IMR-90 (cell line): ENCODE measurements at places on chromosomes 2 and 18. TPM values are rescaled to one million over a fixed set of nuclear protein-coding genes. Genes with fewer than 3 reads are reported as not detected.

DNA sequence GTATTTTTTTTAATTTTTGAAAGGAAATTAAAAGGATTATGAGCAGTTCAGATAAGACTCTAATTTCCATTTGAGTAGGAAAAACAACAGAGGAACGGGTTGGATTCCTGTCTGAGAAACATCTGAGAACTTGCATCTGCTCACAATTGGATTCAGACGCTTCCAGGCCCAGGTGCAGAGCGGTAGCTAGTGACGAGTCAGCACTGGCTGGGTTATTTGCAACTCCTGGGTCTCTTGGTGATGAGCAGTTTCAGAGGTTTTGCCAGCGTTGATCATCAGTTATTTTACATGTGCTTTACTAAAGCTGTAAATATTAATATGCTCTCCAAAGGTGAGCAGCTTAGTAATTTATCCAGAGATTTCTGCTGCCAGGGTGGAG lies 39.1 kb upstream of the B3GNT7 start:
- peak; percentile 31 for DNase-seq

Gene EMILIN2
- total RNA-seq, result under 0.01 TPM in 2 replicates

DNA sequence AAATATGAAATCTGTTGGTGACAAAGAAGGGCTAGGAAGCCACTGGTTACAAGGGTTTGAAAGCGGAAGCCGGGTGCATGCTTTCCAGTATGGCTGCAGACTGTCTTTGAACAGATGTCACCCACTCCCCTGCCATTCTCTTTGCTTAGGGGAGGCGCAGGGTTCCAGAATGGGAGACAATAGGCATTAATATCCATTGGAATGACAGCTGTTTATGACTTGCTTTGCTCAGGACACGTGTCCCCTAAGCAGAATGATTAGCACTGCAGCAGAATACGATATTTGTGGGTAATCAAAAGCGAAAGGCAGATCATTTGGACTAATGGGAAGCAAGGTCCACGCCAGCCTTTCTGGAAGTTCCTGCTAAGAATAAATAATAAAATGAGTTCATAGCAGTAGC lies 25.8 kb upstream of the NRP2 start:
- DNase-seq, result no peak

DNA sequence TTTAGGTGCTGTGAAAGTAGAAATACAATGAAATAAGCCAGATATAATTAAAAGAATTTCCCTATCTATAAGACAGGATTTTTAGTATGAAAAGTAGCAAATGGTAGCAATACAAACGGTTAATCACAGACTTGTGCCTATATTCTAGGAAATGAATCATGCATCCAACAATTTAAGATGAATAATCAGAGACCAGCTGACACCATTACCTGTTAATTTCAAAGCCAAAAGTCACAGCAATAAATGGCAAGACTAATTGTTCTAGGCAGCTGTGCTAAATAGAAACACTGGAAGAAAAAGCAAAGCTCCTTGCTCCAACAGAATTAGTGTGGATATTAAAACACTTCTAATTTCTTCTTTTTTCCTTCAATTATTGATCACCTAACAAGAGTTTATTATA lies 35.1 kb upstream of the MPP4 start:
- no peak for DNase-seq

- no peak for DNase-seq
These were observed 1185.6 kb upstream of the CELF4 start for GRCh38 chr18:38751211-38751610.

DNA sequence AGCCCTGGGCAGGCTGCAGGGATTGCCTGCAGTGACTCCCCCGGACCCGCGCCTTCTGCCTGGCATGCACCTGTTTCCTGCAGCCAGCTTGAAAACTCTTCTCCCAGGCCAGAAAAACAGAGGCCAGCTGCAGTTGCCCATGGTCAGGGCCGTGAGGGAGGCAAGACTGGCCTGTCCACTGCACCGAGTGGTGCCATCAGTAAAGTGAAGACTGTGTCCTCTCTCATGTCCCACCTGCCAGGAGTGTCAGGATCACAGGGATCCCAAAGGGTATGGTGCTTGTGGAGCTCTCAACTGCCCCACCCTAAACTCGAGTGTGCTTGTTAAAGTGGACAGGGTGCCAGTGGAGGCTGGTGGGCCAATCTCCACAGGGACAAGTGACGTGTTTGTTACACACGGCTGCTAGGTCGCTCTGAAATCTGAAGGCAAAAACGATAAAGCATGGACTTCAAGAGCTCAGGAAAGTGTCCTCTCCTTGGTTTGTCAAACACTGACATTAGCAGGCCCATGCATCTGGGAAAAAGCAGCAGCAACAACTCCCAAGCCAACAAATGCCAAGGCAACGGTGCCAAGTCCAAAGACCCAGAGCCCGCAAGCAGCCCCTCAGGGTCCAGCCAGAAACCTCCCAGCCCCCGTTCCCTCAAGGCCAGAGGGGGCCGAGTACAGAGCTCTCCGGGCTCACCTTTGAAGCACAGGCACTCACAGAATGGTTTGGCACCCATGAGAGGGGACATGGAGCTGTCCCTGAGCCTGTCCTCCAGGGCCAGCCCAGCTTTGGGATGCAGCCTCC lies 213.2 kb downstream of the HDAC4 start:
- DNase-seq, result no peak

Gene MAP2
- total RNA-seq, result 0.28 and 0.36 TPM in 2 replicates

- no peak for DNase-seq
These were observed 13.4 kb downstream of the CERS6 start for GRCh38 chr2:168469281-168469988.

DNA sequence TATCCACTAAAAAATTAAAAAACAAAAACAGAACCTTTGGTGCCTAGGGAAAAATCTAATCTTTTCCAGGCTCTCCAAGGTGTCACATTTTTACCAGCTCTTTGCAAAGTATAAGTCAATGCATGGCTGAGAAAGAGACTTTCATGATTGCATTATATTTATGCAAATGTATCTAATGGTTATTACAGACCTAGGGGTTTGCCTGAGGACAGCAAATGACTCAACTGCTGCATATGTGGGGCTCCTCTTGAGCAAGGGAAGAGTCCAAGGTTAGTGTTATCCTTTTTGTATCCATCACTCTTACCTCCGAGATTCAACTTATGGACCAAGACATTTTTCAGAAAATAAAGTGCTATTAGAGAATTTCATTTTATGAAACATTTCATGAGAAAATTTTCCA lies 33.9 kb upstream of the RMP24 start:
- DNase-seq, result no peak

DNA sequence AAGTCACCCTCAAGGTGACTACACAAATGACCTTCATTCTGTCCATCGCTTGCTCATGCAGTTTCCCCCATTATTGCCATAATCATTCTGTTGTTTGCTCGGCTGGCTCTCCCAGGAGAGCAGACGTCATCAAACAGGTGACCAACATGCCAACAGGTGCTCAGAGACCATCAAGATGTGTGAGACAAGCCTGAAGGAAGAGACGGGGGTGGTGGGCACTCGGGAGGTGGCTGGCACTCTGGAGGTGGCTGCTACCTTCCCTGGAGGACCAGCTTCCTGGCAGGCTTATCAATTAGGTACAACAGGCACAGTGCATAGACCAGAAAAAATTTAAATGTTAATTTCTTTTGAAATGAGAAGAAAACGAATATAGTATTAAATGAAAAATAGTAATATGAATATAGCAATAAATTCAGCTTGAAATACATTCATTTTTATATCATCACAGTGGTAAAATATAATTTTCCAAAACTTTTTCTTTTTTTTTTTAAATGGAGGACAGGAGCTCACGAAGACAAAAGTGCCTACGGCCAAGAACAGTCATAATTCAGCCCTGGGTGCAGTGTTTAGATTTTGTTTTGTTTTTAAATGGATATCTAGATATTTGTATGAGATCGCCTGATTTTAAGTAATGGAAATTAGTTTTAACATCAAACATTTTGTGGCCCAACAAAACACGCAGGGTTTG lies 16.9 kb upstream of the HAAO start:
- no peak for DNase-seq

DNA sequence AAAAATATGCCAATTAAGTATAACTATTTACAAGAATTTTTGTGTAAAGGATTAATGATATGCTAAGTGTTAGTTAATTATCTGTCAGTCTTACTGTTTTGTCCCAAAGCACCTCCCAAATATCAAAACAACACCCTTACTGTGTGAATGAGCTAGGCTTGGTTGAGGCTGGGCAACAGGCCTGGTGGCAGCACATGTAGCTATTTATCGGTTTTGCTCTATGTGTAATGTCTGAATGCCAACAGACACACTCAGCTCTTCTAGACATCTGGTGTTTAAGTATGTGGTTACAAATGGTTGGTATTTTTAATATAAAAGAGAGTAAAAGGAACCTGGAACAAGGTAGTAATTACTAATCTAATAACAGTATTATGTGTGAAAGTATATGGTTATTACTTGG lies 175.3 kb downstream of the RAB3GAP1 start:
- DNase-seq, result peak; percentile 60

GRCh38 chr2:234793212-234793785 lies 158.5 kb upstream of the SH3BP4 start:
- DNase-seq, result no peak

- no peak for DNase-seq
These were observed 62.5 kb downstream of the SPHKAP start for GRCh38 chr2:228118940-228119339.

DNA sequence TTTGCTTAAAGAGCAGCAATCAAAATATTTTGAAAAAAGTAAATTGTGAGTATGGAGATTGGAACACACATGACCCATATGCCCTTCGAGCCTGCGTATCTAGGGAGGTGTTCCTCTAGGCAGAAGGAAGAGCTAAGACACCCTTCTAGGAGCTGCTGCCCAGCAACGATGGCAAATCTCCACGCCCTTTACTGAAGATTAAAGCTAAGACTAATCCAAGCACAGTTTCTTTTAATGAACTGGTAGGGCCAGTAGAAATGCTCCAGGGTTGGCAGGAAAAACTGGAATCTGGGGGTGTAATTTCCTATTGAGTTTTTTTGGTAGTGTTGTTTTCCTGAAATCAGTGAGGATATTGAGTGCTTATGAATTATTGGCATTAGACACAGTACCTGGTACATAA lies 712 bp upstream of the SERPINB13 start:
- DNase-seq, result no peak

DNA sequence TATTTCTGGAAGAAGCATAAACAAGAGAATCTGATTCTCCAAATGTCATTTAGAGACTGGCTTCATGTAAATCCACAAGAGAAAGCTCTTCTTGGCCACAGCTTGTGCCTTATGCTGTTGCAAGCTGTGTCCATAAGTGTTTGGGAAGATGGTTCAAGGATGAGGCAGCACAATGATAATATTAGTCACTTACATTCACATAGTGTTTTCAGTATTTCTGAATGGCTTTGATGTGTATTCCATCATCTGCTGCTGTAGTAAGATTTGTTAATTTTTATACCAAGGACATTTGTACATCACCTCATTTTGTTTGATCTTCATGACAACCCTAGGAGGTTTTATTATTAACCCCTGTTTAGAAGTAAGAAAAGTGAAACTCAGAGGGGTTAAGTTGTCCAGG lies 29.9 kb downstream of the CREG2 start:
- peak; percentile 48 for DNase-seq

DNA sequence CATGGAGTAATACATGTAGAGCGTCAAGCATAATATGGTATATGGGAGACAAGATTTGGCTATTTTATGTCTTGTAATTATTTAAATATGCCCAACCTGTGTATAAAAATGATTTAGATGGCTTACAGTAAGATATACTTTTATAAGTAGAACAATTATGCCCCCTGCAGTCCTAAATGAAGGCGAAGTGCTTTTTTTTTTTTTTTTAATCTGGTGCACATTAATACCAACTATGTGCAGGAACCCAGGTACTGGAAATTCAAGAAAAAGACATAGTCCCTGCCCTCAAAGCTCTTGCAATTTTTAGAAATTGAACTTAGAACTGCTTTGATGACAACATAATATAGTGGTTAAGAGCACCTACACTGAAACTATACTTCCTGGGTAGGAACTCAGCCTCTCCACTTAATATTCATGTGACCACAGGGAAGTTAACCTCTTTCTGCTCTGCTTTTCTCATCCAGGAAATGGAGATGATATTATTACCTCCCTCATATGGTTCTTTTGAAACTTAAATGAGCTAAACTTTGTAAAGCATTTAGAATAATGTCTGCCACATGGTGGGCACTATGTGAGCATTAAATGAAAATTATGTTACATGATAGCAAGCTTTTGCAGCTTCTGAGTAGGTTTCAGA lies 38.1 kb downstream of the AFTPH start:
- DNase-seq, result peak; percentile 22

Gene LCT
- total RNA-seq, result under 0.01 TPM in 1 of 2 replicates, not detected in the other

- no peak for DNase-seq
These were observed 11.9 kb downstream of the ATG4B start for GRCh38 chr2:241649404-241649803.

Gene MAL
- not detected in 2 replicates for total RNA-seq

- no peak for DNase-seq
These were observed 230.3 kb upstream of the SLC14A2 start for GRCh38 chr18:45384962-45385315.

Gene CNTNAP5
- total RNA-seq, result not detected in 2 replicates
